ENCODE measurements at places on chromosomes 4 and X.

GRCh38 chr4:128782076-128782715 is 27.3 kb upstream of the JADE1 start:
- no peak for DNase-seq

- DNase-seq = no peak
These were observed 195.2 kb upstream of the STK26 start for GRCh38 chrX:131827935-131828334.

DNA sequence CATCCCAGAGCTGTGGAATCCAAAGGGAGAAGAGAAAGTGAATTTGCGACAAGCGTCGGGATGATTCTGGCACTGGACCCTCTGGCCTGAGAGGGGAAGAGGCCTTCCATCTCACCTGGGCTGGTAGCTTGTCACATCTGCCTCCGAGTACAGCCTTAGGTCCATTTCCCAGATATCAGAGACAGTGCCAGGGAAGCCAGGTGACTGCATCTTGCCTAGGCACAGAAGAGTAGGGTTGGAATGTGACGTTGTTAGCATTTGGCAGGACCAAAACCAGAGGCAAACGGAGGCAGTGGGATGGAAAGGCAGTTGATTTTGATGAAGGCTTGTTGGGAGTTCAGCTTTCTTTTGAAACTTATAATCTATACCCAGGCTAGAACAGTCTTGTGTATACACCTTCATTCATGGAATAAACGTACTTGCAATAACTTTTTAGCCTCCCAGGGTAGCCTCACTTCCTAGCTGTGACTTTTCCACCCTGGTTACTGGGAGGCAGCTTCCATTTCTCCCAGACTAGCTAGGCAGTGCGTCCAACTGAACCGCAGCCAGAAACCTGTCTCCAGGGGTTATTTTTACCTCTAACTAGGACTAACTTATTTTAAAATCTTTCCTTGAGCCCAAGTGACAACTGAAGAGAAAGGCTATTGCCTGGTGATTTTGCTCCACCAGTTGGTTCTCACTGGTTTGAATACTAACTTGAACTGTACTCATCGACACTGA is 5.9 kb downstream of the SOD3 start:
- DNase-seq = no peak

DNA sequence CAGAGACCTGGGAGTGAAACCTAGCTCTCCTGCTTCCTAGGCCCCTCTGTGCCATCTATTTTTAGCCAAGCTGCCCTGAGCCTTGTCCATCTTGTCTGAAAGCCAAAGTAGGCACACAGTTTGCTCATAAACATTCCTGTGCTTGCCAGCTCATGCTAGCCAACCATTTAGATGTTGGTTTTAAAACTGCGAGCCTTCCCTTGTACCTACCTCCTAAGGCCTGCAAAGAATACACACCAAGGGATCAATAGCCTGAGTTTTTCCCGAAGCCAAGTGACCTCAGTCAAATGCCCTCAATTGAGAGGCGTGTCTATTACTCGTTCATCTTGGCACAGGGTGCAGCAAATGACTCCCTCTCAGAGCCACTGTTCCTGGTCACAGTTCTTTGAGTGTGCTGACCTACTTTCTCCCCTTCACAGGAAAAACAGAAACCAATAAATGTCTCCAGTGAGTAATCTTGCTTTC is 48.5 kb downstream of the ZCCHC12 start:
- no peak for DNase-seq

GRCh38 chrX:291411-291901 is 10.3 kb downstream of the PLCXD1 start:
- DNase-seq = no peak

- DNase-seq = no peak
These were observed 26.3 kb upstream of the UCP1 start for GRCh38 chr4:140595065-140595464.

GRCh38 chr4:66351761-66352160 is 681.5 kb upstream of the EPHA5 start:
- no peak for DNase-seq

DNA sequence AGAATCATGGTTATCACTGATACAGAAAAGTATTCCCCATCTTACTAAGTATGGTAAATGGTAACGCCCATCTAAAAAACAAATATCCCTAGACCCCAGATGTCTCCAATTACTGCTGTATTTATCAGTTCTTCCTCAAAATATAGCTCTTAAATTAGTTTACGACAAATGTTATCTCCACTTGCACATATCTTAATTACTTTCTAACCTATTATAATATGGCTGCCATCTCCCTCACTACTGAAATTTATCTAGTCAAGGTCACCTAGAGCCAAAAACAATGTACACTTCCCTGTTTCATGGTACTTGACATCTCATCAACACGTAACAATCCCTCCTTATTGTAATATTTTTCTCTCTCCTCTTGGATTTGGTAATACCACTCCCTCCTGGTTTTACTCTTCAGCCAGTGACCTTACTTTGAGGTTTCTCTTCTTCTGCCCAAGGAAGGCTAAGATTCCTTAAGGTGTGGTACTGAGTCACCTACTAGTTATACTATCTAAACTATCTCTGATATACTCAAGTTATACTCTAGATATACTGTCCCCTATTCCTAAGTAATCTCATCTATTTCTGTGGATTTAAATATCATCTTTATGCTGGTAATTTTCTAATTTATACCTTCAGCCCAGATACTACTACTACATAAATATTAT is 8.6 kb downstream of the LCORL start:
- no peak for DNase-seq

GRCh38 chr4:560731-561291 is 15.3 kb downstream of the TMEM271 start:
- no peak for DNase-seq

GRCh38 chr4:108828620-108829019 is 65.8 kb upstream of the ETNPPL start:
- DNase-seq = no peak

- no peak for DNase-seq
These were observed 125.1 kb upstream of the STX18 start for GRCh38 chr4:4666693-4667621.

GRCh38 chr4:20603671-20604313 is 96.5 kb upstream of the PACRGL start:
- no peak for DNase-seq

- DNase-seq = no peak
These were observed 73.9 kb downstream of the INTS12 start for GRCh38 chr4:105634402-105635080.

- DNase-seq = peak; percentile 35
These were observed 30.1 kb downstream of the RASSF6 start for GRCh38 chr4:73589887-73590801.

GRCh38 chr4:176538217-176538925 is 218.6 kb downstream of the SPCS3 start:
- DNase-seq = no peak

GRCh38 chrX:40174001-40174853 is 76.5 kb upstream of the BCOR start:
- peak; percentile 54 for DNase-seq

DNA sequence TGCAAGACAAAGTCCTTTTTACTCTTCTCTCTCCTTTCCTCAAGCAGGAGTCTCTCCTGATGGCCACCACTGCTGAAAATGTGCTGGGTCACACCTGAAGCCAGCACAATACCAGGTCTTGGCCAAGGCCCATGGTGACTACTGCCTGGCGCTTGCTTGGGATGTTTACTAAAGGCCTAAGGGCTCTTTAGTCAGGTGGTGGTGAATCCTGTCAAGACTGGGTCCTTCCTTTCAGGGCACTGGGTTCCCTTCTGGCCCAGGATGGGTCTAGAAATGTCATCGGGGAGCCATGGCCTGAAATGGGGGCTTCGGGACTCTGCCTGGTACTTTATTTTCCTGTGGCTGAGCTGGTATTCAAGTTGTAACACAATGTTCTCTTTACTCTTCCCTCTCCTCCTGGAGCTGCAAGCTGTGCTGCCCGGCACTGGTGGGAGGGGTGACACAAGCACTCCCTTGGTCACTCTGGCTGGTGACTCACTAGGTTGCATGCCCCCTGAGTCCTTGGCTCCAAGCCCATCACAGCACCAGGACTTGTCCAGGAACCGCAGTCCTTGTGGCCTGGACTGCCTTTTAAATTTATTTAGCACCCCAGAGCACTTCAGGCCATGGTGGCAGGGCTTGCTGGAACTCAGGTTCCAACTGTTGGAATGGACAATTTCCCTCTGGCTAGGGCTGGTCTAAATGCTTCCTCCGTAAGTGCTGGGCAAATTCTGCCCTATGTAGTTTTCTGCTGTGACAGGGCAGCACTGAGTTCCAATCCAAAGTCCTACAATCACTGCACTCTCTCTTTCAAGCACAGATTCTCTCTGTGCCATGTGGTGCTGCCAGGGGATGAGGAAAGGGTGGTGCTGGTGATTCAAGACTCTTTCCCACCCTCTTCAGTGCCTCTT is 11.3 kb downstream of the ARL13A start:
- DNase-seq = no peak

GRCh38 chr4:107213880-107214279 is 177.8 kb upstream of the DKK2 start:
- no peak for DNase-seq

- no peak for DNase-seq
These were observed 427.5 kb downstream of the RPA4 start for GRCh38 chrX:97311066-97311778.

GRCh38 chr4:140243278-140243753 is 89.3 kb upstream of the MAML3 start:
- peak; percentile 72 for DNase-seq

DNA sequence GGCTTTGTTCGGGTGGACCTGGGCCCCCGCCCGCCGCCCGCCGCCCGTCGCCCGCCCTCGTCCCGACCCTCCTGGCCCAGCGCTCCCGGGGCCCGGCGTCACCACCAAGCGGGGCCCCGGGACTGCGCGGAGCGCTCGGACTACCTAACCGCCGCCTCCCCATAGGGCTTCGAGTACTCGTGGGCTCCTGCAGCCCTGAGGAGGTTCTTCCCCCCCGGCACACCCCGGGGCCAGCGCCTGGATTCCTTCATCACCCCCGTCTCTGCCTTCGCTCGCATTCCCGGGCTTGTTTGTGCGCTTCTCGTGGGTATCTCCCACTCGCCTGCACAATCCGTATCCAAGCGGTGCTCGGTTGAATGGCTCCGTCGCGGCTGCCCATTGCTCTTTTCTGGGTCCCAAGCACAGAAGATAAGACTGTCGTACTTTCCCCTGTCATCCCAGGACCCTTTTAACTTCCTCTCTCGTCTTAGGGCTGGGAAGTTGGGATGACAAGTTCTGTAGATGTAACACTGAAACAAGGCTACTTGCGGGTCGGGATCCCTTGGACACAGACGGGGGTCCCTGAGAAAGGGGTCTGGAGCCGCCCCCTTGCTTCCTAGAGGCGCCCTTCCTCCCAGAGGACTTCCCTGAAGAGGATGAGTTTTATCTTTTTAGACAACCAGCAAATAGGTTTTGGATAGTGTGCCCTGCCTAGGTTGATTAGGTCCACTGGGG is 565 bp downstream of the MOB1B start:
- DNase-seq = peak; percentile 67

- no peak for DNase-seq
These were observed 6.2 kb downstream of the ARFIP1 start for GRCh38 chr4:152785639-152786615.

DNA sequence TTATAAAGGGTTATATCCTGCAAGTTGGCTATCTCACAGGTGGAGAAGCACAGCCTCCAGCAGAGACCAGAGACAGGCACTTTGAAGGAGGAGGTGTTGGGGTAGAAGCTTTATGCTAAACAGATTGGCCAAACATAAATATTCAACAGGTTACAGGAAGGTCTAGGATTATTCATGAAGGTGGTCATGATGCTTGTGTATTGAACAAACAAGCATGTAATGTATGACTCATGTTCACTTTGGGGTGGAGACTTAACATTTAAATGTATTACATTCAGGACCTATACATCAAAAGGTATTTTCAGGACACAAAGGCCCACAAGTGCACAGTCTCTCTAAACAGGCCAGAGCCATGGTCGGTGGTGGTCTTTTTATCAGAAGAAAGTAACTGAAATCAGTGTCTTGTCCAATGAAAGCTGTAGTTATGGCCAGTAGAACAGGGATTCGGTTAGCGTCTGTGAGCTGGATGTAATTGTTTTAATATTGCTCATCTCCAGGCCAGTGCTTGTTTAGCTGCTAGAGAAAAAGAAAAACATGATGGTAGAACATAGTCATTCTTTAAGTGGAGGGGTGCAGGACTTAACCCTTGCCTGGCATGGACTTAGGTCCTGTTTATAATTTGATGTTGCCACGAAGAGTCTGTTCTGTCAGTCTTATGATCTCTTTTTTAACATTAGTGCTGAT is 555.2 kb upstream of the PCDH10 start:
- no peak for DNase-seq

DNA sequence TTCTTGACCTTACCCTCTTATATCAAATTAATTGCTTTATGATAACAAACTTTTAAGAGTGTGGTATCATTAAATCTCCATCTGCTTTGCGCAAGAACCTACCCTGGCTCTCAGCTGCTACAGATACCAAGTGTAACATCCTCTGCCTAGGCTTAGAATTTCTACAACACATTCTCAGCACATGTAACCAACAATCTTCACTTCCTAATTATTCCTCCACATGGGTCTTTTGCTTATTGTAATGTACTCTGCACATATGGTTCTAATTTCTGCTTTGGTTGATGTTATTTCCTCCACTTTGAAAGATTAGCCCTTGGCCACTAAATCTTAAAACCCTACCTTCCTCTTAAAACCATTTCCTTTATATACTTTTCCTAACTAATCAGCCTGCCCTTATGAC is 242.4 kb downstream of the ARHGAP24 start:
- no peak for DNase-seq

- DNase-seq = peak; percentile 4
These were observed 33.0 kb downstream of the HDX start for GRCh38 chrX:84469226-84469625.

- DNase-seq = no peak
These were observed 653 bp downstream of the SYN1 start for GRCh38 chrX:47618923-47619485.

GRCh38 chr4:183411291-183411861 is 33.1 kb upstream of the CDKN2AIP start:
- DNase-seq = no peak

DNA sequence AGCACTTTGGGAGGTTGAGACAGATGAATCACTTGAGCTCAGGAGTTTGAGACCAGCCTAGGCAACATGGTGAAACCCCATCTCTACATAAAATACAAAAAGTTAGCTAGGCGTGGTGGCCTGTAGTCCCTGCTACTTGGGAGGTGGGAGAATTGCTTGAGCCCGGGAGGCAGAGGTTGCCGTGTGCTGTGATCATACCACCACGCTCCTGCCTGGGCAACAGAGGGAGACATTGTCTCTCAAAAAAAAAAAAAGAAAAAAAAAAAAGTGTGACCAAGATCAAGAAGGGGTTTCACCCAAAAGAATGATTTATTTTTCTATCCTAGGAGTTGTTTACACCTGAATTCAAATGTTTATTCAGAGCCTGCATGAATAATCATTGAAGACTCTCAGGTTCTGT is 572.4 kb upstream of the GALNT7 start:
- no peak for DNase-seq

DNA sequence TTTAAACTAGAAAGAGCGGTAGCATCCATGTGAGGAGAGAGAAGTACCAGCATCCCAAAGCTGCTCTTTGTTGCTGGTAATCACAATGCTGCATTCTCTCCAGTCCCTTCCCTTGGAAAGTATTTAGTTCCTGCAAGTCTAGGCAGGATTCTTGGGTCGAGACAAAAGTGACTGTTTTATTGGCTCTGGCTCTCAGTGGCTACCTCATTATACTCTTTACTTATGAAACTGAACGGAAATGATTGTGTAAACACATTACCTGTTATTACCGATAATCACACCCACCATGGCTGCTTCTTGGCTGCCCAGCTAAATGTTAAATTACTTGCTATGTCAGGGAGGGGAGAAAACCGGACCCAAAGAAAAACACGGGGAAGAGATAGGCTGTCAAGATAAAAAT is 26.2 kb downstream of the ATXN3L start:
- peak; percentile 2 for DNase-seq

GRCh38 chr4:101439926-101440325 is 92.6 kb upstream of the PPP3CA start:
- no peak for DNase-seq
